ENCODE measurements at places on chromosomes 16 and 17. TPM values are rescaled to one million over a fixed set of nuclear protein-coding genes. Genes with fewer than 3 reads are reported as not detected.

Gene CDH11
- 0.43 TPM for total RNA-seq

Gene CTCF
- 31.5 TPM for total RNA-seq

Gene BCAS3
- 8.3 TPM for total RNA-seq

Gene ZNF597
- 0.99 TPM for total RNA-seq

Gene AOC2
- total RNA-seq: 1.8 TPM

Gene ASGR1
- total RNA-seq: 0.70 TPM

Gene DDX28
- total RNA-seq: 20.7 TPM

Gene CTRB2
- not detected for total RNA-seq

Gene WNT9B
- total RNA-seq: not detected

Gene SYT17
- 13.8 TPM for total RNA-seq

Gene UTS2R
- total RNA-seq: not detected

Gene SLC35B1
- 87.0 TPM for total RNA-seq

Gene C17orf50
- total RNA-seq: 0.44 TPM

Gene ASPHD1
- total RNA-seq: 23.3 TPM

Gene UNC13D
- 5.0 TPM for total RNA-seq

Gene CACNA1G
- total RNA-seq: 3.4 TPM

Gene KAT8
- total RNA-seq: 49.3 TPM

Gene SRCIN1
- 2.7 TPM for total RNA-seq

All from A549 treated with Hydrocortisone at 1 μM for 4 hours (cell line).